ENCODE measurements at places on chromosomes 4 and X.

- DNase-seq, result no peak
Observed at GRCh38 chr4:24214796-24215195, 324.9 kb upstream of the PPARGC1A start.

GRCh38 chr4:173091958-173092357 lies 76.7 kb upstream of the GALNT7 start:
- DNase-seq, result no peak

DNA sequence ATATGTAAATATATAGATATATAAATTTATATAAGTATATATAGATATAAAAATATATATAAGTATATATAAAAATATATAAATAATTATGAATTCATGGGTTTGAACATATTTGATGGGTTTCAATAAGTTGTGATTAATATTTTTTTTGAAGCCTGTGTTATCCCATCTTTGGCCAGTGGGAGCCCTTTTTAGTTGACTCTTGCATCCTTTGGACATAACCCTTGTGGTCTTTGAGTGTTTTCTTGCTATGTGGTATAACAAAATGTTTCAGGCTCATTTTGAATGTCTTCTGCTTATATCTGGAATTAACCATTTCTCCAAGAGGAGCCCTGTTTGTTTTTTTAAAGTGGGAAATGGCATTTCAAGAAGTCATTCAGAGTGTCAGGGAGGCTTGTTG lies 15.2 kb downstream of the SNX25 start:
- no peak for DNase-seq

DNA sequence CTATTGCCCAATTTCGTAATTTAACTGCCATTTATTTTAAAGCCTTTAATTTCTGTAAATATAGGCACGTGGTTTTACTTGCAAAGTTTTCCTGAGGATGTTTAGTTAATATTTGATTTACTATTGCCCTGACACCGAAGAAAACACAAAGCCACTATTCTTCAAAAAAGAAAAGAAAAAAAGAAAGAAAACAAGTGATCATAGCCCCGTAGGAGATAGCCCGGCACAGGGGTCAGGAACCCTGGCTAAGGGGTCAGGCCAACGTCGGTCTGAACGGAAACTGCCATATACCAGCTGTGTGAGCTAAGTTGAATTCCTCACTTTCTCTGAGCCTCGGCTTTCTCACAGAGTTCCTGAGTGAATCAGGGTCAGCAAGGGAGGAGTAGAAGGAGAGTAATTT lies 17.7 kb upstream of the LAMP2 start:
- no peak for DNase-seq

DNA sequence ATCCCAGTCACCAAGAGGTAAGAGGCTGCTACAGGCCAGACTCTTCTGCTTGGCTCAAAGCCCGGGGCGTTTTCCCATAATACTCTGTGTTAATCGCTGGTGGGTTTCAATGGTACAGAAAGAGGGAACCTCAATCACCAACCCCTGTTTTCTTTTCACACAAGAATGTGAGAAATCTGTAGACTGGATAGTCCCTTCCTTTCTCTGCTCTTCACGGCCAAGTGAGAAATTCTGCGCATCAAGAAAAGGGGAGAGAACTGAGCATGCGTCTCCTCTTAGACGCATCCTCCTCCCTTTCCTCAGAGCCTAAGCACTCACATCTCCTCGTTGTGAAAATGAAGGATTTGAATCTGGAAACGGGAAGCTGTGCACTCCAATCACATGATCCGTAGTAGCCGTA lies 64.7 kb downstream of the CLNK start:
- DNase-seq, result no peak

DNA sequence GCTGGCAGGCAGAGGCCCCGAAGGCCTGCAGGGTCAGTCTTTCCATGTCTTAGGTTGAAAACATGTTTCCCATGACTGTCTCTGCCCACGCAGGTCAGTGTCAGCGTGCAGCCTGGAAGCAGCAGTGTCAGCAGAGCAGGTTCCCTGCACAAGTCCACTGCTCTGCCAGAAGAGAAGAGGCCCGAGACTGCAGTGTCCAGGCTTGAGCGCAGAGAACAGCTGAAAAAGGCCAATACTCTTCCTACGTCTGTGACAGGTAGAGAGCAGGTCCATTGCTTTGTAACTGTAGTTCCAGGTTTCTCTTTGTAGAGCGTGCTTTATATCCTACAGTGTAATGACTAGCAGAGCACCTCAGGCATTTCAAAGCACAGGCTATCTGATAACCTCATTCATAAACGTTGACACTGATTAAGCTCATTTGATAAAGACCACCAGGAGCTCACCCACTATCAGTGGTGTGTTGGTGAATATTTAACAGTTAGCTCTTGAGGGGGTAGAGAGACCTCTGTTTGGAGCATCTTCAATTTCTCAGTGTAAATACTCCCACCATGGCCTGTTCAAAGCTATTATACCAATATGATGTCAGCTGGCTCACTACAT lies 63.2 kb downstream of the AASDH start:
- DNase-seq, result no peak

- no peak for DNase-seq
Observed at GRCh38 chrX:431492-432111, 44.9 kb upstream of the PPP2R3B start.

- DNase-seq, result no peak
Observed at GRCh38 chr4:40747207-40747835, 2.4 kb upstream of the NSUN7 start.

DNA sequence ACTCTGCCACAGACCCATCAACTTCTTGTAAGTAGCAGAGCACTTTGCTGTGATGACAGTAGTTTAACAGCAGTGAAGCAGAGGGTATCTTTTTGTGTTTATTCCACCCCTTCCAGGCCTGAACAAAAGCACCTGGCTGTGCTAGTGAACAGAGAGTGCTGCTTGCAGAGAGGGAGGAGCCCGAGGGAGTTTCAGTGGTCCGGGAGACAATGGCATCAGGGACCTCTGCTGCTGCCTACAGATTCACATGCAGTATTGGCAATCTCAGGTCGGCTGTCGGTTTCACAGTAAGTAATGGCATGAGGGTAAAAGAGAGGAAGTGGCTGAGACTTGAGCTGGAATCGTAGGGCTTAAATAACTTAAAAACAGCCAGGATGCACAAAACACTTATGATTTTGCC lies 755.8 kb downstream of the RPA4 start:
- no peak for DNase-seq
